Activated CD4-positive, alpha-beta T cell treated with anti-CD3 and anti-CD28 coated beads, Interleukin-2, amount 10 ng/mL, durations not matched to agents 7 days and 5 days (primary cell): ENCODE measurements at places on chromosomes 3 and 15.

GRCh38 chr3:55692957-55693558 lies 206.0 kb upstream of the WNT5A start:
- no peak for DNase-seq

DNA sequence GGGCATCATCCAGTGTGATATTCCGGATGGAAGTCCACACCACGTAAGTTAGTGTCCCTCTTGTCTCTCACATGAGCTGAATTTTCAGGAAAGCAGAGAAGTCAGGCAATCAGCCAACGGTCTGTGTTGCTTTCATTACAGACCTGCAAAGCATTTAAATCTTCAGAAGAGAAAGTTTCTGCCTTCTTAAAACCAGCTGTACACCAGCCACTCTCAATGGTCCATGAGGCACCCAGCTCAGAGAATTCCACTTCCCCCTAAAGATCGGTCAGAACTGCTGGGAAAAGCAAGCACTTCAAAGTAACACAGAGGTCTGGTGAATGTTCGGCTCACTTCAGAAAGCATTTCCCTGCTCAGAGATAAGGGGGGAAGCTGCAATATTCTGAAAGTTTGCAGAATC lies 903.7 kb downstream of the EPHA3 start:
- no peak for DNase-seq

DNA sequence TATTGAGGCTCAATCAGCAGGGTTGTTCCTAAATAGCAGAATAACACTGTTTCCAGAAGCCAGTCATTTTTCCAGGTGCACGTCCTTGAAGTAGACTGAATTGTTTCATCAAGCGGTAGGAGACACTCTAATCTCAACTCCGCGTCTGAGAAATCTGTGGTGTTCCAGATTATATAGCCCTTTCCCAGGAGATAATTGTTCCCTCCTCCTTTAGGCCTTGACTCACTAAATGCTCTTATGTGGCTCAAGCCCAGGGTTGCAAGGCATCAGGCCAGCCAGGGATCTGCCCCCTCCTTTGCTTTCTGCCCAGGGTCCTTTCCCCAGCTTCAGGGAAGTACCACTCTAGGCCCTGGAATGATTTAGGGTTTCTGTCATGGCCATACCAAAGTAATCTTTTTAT lies 5.7 kb upstream of the HLTF start:
- no peak for DNase-seq

- no peak for DNase-seq
Measured at GRCh38 chr3:194632809-194633348, 340 bp downstream of the TMEM44 start.
